Colonic mucosa (tissue), 4 donors: ENCODE measurements at places on chromosomes 3 and 15. TPM values are rescaled to one million over a fixed set of nuclear protein-coding genes. Genes with fewer than 3 reads are reported as not detected.

DNA sequence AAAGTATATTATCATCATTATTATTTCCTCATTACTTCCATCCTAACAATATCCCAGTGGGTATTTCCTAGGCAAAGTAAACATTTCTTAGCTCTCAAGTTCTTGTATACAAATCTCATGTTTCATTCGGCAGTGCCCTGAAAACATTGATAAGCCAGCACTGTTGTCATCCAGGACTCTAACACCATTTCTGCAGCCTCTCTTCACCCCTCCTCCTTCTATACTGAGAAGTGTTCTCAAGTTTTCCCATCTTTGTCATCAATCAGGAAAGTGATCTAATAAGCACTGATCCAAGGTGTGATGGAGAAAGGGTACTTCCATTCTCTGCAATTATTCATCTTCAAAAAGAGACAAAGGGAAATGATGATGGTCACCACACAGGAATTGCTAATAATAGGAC is 168.4 kb upstream of the CCDC54 start:
- DNase-seq: no peak
- H3K27ac ChIP-seq: no peak overlapping the region
- H3K36me3 ChIP-seq: no peaks in the 10 kb centered on the region
- H3K4me1 ChIP-seq: no peaks in the 10 kb centered on the region
- no peak overlapping the region for H3K4me3 ChIP-seq

GRCh38 chr3:191391861-191392808 is 61.8 kb upstream of the UTS2B start:
- H3K4me3 ChIP-seq: no peak overlapping the region
- H3K36me3 ChIP-seq: no peaks in the 10 kb centered on the region
- no peaks in the 10 kb centered on the region for H3K27me3 ChIP-seq
- no peak overlapping the region for H3K27ac ChIP-seq
- no peaks in the 10 kb centered on the region for H3K4me1 ChIP-seq
- DNase-seq: no peak

DNA sequence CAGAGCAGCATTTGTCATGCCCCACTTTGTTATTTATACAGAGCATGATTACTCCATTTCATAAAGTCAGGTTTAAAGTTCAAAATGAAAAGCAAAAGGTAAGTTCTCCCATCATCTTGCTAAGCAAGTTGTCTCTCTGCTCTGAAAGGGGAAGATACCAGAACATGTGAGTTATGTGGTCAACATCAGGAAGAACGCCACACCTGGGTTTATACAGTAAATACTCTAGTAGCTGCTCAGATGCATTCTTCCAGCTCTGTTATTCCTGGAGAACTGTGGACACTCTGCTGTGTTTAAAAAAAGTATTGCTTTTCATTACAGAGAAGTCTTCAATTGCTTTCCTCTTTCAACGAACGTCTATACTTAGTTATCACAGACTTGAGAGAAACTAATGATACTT is 145.7 kb downstream of the PLCL2 start:
- no peaks in the 10 kb centered on the region for H3K27me3 ChIP-seq
- no peaks in the 10 kb centered on the region for H3K36me3 ChIP-seq
- DNase-seq: no peak
- H3K4me1 ChIP-seq: no peaks in the 10 kb centered on the region
- no peak overlapping the region for H3K27ac ChIP-seq
- no peak overlapping the region for H3K4me3 ChIP-seq

- no peak overlapping the region for H3K4me3 ChIP-seq
- no peaks in the 10 kb centered on the region for H3K27me3 ChIP-seq
- peaks cover 8% of the 10 kb centered on the region for H3K4me1 ChIP-seq
- peak overlapping the region; percentile 49 for H3K27ac ChIP-seq
These were observed 7.0 kb downstream of the CHAC1 start for GRCh38 chr15:40960151-40960885.

DNA sequence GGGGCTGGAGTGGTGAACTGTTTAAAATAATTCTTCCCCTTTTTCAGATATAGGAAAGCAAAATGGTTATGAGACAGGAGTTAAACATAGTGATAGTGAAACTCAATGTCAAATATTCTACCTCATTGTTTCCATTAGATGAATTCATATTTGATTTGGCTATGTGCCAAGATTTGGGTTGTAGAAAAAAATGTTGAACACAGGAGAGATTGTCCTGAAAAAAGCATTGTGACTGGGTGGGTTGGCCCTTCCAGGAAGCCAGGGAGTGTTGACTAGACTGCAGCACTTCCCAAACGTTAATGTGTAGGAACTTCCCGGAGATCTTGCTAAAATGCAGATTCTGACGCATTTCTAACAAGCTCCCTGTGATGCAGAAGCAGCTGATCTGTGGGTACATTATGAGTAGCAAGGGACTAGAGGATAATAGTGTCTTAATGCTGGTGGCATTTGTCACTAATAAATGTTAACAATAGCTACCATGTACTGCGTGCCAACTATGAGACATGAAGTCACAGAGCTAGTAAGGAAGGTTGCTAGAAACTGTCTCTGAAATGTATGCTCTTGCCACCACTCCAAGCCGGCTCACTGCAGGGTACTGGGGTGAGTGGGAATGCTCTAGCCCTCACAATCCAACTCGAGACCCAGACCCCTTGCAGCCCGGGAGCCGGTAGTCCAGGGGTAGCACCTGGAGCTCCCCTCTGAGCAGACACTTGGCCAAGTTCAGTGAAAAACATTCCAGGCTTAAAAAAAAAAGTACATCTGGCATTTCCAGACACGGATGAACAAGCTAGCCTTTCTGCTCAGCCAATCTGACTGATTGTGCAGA is 120.6 kb downstream of the CD47 start:
- H3K4me1 ChIP-seq: no peaks in the 10 kb centered on the region
- H3K4me3 ChIP-seq: no peak overlapping the region
- DNase-seq: peak; percentile 39
- H3K36me3 ChIP-seq: no peaks in the 10 kb centered on the region

GRCh38 chr3:184373422-184373821 is 4.6 kb downstream of the THPO start:
- no peak overlapping the region for H3K27ac ChIP-seq
- no peak overlapping the region for H3K4me3 ChIP-seq
- no peaks in the 10 kb centered on the region for H3K36me3 ChIP-seq
- H3K27me3 ChIP-seq: no peaks in the 10 kb centered on the region
- DNase-seq: no peak

GRCh38 chr15:64430000-64430735 is 30.2 kb upstream of the ZNF609 start:
- DNase-seq: peak; percentile 20
- H3K36me3 ChIP-seq: no peaks in the 10 kb centered on the region
- H3K4me1 ChIP-seq: no peaks in the 10 kb centered on the region
- H3K27ac ChIP-seq: peak overlapping the region; percentile 33

- H3K4me1 ChIP-seq: no peaks in the 10 kb centered on the region
- no peaks in the 10 kb centered on the region for H3K27me3 ChIP-seq
- no peaks in the 10 kb centered on the region for H3K36me3 ChIP-seq
- no peak overlapping the region for H3K4me3 ChIP-seq
- no peak for DNase-seq
These were observed 31.1 kb downstream of the HCLS1 start for GRCh38 chr3:121629601-121630000.

- no peak overlapping the region for H3K27ac ChIP-seq
- no peak for DNase-seq
- H3K4me3 ChIP-seq: no peak overlapping the region
- no peaks in the 10 kb centered on the region for H3K36me3 ChIP-seq
- H3K4me1 ChIP-seq: no peaks in the 10 kb centered on the region
These were observed 69.7 kb downstream of the SCN5A start for GRCh38 chr3:38579551-38580449.

DNA sequence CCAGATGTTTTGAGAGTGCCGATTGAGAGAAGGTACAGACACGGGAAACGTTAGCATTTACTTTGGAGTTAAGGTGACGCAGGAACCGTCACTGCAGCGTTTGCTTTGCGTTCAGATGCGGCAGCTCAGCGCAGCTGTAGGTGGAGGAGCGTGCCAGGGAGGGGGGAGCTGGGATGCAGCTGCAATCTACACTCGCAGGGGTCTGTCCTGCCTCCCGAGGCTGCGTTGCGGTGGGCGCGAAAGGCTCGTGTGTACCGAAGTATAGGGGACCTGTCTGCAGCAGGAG is 425 bp upstream of the FYTTD1 start:
- no peaks in the 10 kb centered on the region for H3K27me3 ChIP-seq
- H3K4me1 ChIP-seq: peaks cover 13% of the 10 kb centered on the region

Gene ASB14
- not detected for total RNA-seq

- H3K36me3 ChIP-seq: no peaks in the 10 kb centered on the region
- H3K4me3 ChIP-seq: no peak overlapping the region
- no peak for DNase-seq
- H3K4me1 ChIP-seq: no peaks in the 10 kb centered on the region
- no peak overlapping the region for H3K27ac ChIP-seq
These were observed 26.2 kb upstream of the CFAP161 start for GRCh38 chr15:81107889-81108288.

- no peak overlapping the region for H3K27ac ChIP-seq
- DNase-seq: no peak
- no peaks in the 10 kb centered on the region for H3K27me3 ChIP-seq
- no peaks in the 10 kb centered on the region for H3K4me1 ChIP-seq
- no peak overlapping the region for H3K4me3 ChIP-seq
These were observed 32.0 kb downstream of the AADACL2 start for GRCh38 chr3:151765685-151766084.

DNA sequence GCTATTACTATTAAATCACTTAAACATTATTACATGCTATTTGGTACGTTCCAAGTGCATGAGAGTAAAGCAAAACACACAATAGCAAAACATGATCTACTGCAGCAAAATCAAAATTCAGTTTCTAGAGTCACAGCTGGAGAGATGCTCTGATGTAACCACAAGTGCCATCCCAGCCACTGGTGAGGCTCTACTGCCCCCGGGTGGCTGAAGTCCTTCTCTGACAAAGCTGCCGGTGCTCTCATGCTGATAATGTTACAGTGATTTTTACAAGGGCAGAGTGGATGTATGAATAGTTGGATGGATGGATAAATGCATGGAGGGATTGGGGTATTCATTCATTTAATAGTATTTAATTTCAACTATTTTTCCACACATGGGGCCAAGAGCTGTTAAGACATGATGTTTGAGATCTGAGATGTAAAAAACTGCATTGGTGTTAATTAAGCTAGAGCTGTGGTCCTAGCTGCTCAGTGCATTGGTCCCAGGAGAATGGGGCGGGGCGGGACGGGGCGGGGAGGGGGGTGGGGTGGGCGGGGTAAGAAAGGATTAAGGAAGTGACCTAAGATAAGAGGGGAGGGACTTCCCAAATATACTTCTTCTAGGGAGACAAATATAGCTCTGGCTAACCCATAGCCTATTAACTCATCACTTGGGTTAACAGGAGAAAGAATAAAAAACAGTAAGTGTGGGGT is 5.3 kb upstream of the SPESP1 start:
- H3K36me3 ChIP-seq: no peaks in the 10 kb centered on the region
- no peaks in the 10 kb centered on the region for H3K4me1 ChIP-seq
- H3K27ac ChIP-seq: no peak overlapping the region

Gene GPR176
- total RNA-seq: 0.82 TPM

Gene SPTSSB
- total RNA-seq: 3.5 TPM

DNA sequence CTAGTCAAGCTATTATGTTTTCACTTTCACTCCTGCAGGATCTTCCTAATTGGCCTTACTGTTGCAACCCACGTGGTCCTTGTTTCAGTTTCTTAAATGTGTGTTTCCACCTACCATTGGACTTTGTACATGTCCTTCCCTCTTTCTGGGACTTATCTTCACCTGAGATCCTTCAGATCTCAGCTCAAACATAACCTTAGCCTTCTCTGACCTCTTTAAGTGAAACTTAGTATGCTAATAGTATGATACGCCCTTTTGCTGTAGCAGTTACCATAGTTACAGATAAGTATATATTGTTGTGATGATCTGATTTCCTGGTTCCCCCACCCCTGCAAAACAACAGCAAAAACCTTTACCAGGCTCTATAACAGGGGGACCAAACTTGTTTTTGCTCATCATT is 35.2 kb downstream of the U2SURP start:
- H3K4me3 ChIP-seq: no peak overlapping the region
- DNase-seq: no peak

DNA sequence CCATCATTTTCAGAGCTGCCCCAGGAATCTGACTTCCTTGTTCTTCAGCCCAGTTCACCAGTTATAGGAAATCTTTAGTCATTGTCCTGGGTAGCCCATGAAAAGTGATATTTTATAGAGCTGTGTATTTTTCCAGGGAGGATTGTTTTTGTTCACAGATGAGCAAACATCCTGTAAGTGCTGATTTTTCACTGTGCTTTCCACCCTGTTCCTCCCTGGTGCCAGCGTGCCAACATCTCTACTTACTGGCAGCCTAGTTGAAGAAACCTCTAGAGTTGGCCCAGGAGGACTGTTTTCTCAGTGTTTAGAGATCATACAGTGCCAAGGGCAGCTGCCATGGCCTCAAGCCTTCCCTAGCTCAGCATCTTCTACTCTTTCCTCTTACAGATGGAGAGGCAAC is 41.3 kb downstream of the ST6GAL1 start:
- H3K36me3 ChIP-seq: no peaks in the 10 kb centered on the region
- no peaks in the 10 kb centered on the region for H3K27me3 ChIP-seq
- no peaks in the 10 kb centered on the region for H3K4me1 ChIP-seq
- no peak overlapping the region for H3K27ac ChIP-seq
